Stimulated activated CD8-positive, alpha-beta memory T cell treated with anti-CD3 and anti-CD28 coated beads, Interleukin-12 subunit alpha, Interleukin-12 subunit beta, amount 100 ng/mL, for 1 hour (primary cell): ENCODE measurements at places on chromosomes 5 and 9.
A peak's percentile ranks its signal among the peaks of the same experiment; 100 is the strongest.

GRCh38 chr9:88218726-88219125 lies 80.5 kb upstream of the SPATA31C2 start:
- DNase-seq = no peak

- DNase-seq = peak; percentile 43
Observed at GRCh38 chr9:97615439-97616072, 17.6 kb downstream of the TSTD2 start.

GRCh38 chr5:154197801-154198491 lies 7.4 kb downstream of the GALNT10 start:
- peak; percentile 51 for DNase-seq

DNA sequence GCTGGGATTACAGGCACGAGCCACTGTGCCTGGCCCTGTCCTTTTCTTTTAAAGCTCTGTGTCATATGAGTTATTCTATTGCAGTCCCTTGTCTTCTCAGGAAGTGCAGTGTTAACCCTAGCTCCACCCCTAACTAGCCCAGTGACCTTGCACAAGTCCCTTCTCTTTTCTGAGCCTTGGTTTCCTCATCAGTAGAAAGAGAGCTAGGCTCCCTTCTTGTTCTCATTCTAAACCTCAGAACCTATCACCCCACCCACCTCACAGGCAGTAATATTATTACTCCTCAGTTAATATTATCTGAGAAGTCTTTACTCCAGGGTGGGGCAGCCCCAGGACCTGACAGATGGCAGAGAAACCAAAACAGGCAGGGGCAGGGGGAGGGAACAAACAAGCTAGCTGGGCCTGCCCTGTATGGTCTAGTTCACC lies 7.2 kb downstream of the CYFIP2 start:
- no peak for DNase-seq

- DNase-seq = no peak
Observed at GRCh38 chr5:179558932-179559283, 8.6 kb downstream of the RUFY1 start.

DNA sequence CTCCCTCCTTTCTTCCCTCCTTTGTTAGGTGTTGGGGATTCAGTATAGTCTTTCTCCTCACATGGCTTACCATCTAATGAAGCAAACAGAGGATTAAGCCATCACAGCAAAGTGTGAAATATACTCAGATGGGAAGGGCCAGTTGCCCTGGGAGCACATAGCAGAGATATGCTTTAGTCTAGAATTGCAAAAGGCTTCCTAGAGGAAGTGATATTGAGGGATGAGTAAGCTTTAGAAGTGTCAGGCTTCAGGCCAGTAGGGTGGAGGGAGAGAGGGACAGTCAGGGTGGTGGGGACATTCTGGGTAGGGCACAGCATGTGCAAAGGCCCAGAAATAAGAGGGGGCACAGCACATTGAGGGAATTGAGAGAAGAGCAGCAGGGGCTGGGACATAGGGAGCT lies 46.2 kb upstream of the GLRA1 start:
- DNase-seq = no peak

- no peak for DNase-seq
Observed at GRCh38 chr5:104199771-104200170, 637.2 kb upstream of the NUDT12 start.

- DNase-seq = no peak
Observed at GRCh38 chr5:89694026-89694550, 715.5 kb downstream of the CETN3 start.

DNA sequence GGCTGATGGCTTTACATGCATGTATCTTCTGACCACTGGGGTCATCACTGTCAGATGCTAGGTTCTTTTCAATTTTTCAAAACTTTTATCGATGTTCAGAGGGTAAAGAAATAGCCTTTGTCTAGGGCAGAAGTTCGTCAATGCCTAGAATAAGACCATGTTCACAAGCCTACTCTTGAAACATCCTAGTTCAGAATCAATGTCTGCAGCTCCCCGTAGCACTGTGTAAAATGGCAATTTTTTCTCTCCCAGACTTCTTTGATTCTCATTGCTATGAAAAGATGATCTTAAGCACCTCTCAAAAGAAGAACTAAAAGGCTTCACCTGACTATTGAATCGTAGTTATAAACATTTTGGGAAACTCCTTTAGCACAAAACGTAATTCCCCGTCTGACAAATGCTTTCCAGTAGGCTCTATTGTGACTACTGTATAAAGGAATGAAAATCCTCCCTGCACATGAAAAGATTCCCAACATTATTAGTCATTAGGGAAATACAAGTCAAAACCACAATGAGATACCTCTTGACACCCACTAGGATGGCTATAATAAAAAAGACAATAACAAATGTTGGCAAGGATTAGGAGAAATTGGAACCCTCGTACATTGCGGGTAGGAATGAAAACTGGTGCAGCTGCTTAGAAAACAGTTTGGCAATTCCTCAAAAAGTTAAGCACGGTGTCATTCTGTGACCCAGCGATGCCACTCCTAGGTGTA lies 263.5 kb downstream of the ARHGAP26 start:
- no peak for DNase-seq

DNA sequence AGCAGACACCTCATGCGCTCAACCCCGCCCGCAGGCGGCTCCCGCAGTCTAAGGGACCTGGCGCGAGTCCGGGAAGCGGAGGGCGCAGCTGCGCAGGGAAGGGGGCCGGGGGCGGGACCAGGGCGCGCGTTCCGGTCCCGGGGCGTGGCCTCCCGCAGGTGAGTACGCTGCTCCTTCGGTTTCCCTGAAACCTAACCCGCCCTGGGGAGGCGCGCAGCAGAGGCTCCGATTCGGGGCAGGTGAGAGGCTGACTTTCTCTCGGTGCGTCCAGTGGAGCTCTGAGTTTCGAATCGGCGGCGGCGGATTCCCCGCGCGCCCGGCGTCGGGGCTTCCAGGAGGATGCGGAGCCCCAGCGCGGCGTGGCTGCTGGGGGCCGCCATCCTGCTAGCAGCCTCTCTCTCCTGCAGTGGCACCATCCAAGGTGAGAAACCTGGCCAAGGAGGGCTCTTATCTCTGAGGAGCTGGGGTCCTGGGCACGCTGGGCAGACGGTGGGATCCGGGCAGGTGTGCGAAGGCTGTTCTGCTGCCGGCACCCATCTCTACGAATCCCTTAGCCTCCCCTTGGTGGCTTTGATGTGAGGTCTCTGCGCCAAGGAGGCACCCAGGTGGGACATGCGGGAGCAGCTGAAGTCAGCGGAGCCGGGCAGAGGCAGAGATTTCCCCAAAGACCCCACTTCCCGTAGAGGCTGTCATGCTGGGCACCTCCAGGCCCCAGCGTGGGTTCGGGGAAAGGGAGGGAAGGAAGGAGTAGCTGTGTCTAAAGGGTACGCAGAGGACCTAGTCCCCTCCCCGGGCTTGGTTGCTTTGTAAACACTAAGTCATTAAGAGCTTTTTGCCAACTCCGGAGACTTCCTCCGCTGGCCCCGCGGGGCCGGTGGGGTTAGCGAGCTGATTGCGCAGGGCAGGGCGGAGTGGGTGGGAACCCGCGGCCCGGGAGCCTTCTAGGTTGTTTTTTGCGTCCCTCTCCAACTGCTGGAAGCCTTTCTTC lies at the start of gene F2RL1:
F2RL1 (plus strand) TSS at position 187 of the 988 bp plus-strand sequence; CDS start at position 340, 153 bp downstream.
- peak; percentile 36 for DNase-seq

DNA sequence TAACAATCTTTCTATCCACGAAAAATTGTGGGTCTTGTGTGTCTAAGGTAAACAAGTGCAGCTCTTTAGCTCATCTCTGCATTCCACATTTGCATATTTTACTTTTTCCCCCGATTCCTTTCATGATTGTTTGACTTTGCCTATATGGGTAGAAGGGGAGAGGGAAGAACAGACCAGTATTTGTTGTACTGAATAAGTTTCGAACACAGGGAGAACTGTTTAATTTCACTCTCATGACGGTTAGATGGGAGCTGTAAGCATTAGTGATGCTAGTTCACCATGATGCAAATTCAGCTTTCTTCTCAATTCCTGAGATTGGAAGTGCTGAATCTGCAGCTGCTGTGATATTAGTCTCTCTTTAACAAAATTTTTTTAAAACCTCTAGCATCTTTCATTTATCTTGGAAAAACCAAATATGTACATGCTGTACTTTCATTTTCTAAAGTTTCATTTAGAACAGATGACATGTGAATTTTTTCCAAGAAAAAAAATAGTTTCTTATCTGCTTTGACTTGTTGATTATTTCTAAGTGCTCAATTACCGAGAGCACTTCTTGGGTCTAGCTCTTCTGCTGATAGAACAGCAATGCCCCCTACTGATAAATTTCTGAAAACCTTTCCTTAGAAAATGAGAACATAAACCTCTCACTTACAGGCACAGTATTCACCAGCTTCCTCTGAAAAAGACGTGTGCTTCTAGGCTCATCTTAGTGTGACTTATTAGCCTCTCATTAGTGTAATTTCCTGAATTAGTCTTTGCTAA lies 149.5 kb downstream of the BAAT start:
- DNase-seq = no peak

DNA sequence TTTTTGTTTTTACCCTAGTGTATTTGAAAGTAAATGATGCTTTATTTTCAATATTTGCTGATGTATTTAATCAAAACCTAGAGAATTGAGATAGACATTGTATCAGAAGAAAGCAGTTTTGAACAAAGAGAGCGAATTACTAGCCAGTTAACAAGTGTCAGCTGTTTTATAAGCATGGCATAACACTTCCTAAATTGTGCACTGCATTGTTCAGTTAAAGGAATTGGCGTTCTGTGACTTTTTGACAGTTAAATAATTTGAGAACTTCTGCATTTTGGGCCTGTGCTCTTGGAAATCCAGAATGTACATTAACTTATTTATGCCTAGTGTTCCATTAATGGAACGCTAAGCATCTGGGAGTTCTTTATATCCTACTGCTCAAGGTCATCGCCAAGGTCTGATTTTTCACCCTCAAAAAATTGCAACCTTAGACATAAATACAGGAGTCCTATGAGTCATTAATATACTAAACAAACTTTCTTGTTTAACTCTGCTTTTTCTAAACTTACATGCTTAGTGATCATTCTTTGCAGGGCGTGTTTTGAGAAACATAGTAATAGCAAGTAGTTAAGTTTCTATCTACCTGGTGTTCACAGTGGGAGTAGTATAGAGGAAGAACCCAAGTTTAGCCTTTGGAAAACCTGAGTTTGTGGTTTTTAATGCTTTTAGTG lies 31.1 kb downstream of the RASA1 start:
- no peak for DNase-seq

DNA sequence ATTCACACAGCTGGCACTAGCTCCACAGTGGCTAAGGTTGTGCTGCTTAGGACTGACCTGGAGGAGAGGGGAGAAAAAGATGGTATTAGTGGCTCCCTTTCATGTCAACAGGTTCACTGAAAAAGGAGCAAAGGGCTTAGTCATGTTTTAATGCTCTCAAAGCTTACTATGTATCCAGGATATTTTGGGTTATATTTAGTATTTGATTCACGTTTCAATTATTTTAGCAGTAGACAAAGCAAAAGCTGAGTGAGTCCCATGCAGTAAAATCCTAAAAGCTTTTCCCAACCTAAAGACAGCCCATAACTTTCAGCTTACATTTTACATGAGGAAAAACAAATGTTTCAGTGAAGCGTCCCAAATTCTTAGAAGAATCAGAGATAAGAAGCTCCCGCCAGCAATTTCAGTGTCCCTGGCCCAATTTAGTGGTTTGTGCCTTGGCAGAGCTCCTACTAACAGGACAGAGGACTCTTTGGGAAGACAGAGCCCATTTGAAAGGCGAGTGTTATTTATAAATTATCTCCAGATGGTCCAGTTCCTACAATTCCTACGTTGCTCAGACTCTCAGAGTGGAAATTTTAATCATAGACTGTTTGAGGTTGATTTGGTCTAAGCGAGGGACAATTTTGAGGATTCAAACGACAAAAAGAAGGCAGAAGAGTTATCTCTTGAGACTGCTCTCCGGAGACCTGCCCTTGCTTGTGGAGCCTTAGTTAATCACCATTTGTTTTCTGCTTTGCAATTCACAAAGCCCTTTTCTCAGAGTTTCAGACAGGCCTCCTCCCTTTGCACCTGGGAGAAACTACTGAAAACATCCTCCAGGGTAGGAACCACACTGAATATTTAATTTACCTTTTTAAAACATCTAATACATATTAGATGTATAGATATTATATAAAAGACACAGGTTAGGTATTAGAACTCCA lies 225.0 kb upstream of the ANKRD55 start:
- DNase-seq = no peak

DNA sequence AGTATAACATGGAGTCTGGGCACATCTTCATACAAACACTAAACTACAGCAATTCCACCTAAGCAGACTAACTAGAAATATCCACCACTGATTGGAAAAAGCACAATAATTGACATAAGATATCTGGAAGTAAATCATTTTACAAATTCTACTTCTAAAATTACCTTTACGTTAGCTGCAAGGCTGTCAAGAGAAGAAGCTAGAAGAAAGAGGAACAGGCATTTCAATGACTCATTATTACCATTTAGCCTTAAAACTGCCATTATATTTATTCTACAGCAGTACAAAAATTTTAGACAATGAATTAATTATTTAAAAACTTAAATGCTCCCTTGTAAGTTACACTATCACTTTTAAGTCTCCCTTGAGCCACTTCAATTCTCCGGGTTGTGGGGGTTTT lies 43.4 kb upstream of the PLPP6 start:
- no peak for DNase-seq

- no peak for DNase-seq
Observed at GRCh38 chr9:83154087-83154736, 91.3 kb upstream of the RASEF start.

DNA sequence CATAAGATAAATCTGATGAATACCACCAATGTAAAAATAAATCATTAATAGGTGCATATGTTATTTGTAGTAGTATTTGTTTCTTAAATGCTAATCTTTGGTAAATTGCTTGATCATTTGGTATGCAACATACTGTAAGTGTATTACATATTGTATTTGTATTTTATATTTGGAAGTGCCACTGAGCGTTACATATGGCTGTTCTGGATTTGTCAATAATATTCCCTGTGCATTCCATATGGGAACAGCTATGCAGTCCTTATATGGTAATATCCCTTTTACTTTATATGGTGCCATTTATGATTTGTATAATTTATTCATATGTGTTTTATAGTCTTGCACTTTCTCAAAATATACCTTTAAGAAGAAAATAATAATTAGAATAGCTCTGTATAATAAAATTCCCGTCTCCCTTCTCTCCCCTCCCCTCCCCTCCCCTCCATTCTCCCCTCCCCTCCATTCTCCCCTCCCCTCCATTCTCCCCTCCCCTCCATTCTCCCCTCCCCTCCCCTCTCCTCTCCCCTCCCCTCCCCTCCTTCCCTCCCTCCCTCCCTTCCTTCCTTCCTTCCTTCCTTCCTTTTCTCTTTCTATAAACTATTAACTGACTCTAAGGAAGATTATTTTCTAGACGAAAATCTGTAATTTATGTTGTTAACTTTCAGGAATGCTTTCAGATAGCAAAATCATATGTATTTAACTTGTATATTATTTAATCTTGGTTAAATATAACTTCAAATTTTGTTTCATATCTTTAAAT lies 241.4 kb downstream of the CSNK1G3 start:
- no peak for DNase-seq

GRCh38 chr5:96706433-96707111 lies 44.4 kb downstream of the CAST start:
- DNase-seq = no peak
